ENCODE measurements at places on chromosomes 1 and 21.

DNA sequence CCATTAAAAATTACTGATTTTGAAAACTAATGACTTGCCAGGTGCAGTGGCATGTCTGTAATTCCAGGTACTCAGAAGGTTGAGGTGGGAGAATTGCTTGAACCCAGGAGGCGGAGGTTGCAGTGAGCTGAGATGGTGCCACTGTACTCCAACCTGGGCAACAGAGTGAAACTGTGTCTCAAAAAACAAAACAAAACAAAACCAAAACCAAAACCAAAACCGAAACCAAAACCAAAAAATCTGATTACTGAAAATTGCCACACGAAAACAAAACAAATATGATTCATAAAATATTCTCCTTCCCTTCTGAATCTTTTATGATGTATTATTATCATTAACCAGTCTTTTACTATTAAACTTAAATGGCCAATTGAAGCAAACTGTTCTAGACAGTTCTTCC lies 74.1 kb downstream of the SERINC2 start:
- no peak for DNase-seq

DNA sequence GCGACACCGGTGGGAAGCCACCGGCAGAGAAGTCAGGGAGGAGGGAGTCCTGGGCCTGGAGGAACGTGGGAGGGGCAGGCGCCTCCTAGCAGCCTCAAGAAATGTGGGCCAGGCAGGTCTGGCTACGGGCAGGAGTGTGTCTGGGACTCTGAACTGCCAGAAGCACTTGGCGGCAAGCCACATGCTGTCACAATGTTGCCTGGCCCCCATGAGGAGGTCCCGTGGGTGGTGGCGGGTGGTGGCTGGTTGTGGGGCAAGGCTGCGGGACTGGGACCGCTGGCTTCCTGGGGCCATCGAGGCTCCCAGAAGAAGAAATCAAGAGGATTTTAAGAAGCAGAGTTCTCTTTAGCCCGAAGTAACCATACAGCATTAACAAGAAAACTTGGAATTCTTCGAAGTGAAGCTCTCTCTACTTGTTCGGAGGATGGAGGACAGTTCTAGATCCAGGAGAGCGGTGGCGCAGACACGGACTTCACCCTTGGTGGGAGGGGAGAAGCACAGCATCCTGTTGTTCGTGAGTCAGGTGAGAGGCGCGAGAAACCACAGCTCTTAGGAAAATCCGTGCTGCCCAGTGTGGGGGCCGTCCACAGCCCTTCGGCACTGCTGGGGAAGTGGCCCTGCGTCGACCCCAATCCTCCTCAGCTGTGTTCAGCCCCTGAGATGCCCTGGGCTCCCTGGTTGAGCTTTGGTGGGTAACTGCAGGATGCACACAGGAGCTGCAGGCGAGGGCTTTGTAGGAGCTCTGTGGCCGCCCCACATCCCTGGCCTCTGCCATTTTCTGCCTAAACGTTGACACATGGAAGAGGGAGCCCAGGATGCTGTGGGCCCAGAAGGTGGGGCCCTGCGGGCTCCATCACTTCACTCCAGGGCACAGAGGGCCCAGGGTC lies 12.4 kb downstream of the SKI start:
- DNase-seq, result peak; percentile 71

- no peak for DNase-seq
Measured at GRCh38 chr1:226735576-226735975, 3.5 kb downstream of the ITPKB start.

GRCh38 chr1:216448011-216448510 lies 24.8 kb upstream of the USH2A start:
- no peak for DNase-seq

- no peak for DNase-seq
Measured at GRCh38 chr1:58702261-58703141, 2.6 kb upstream of the MYSM1 start.

DNA sequence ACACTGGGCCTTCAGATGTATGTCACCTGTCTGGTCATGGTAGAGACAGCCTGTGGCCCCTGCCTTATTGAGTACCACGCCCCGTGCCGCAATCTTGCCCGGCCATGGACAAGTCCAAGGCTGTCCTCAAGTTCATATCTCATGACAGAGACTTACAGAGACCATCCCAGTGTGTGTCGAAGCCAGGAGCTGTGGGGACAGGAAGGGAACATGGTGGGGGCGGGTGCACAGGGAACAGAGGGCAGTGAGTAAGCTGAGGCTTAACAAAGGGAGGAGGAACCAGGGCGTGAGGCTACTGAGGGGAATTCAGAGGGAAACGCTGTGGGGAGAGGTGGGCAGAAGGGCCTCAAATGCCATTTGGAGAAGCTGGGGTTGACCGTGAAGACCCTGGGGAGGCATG lies 75.8 kb downstream of the ALPL start:
- DNase-seq, result no peak

- DNase-seq, result peak; percentile 52
Measured at GRCh38 chr1:204565617-204566582, 49.7 kb downstream of the MDM4 start.

DNA sequence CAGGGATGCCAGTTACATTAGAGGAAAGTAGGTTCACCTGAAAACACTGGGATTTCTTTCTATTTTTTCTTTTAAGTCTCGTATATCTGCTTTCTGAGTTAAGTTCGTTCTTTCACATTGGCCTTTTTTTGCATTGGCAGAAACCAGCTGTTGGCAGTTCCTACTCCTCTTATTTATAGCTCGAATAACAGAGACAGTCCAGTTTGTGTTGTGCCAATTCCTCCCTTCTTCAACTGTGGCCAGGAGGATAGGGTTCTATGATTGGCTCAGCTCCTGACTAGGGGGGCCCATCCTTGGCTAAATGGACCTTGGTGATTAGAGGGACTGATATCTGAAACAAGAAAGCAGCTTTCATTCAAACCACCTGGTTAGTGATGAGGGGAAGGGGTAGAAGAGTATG lies 115.8 kb downstream of the RPS6KC1 start:
- DNase-seq, result no peak

- DNase-seq, result no peak
Measured at GRCh38 chr1:68183895-68184294, 48.4 kb downstream of the WLS start.

DNA sequence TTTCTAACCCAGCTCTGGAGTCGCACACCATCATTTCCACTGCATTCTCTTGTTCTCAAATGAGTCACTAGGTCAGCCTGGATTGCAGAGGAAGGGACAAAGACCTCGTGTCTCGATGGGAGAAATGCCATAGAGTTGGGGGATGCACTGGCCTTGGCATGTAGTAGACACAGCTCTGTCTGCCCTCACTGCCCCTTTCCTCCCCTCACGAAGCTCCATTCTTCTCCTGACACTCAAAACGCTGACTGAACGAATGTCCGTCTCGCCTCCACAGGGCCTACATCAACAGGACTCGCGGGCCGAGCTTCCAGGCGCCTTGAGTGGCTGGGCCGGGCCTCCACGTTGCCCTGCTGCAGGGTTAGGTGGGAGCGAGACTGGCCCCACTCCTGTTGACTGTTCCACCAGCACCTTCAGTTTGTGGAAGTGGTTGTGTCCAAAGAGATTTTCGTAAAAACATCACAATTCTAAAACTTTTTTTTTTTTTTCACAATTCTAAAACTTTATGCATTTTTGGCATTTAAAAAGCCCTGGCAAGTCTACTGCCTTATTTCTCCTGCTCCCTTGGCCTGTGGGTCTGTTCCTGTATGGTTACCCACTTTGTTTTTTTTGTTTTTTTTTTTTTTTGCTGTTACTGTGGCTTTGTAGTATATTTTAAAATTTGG lies 18.8 kb downstream of the PKNOX1 start:
- no peak for DNase-seq

- no peak for DNase-seq
Measured at GRCh38 chr1:85374160-85374559, 90.8 kb downstream of the DDAH1 start.

DNA sequence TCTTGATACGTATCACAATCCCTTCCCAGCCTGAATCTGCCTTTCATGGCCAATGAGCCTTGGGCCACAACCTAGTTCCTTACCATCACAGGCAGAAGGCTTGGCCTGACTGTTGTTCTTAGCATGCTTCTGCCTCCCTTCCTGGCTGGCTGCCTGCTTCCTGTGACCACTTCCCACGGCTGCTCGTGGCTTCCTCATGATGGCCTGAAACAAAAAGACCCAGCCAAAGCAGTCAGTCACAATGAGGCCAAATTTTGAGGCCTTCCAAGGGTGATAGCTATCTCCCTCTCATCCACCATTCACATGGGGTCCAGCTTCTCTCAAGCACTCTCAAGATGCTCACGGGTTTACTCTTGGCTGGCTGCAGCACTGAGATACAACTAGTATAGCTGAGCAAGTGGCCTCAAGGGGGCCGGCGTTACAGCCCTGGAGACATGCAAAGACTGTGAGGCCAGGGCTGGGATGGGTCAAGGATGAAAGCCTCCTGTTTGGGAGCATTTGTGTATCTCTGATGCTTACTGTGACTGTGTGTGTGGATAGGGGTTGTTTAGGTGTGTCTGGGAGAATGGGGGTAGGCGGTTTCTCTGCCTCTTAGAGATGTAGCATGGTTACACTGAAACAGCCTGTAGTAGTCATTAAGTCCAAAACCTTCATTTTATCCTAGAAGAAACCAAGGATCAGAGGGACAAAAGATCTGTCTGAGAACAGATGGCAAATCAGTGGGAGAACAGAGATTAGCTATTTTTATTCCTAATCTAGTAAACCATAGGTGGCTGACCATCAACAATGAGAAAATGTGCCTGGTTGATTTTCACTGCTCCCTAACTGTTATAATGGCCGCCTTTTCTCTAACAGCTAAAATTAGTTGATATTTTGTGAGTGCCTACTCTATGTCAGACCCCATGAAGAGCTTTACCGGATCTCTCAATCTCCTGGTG lies 5.4 kb upstream of the TOE1 start:
- peak; percentile 49 for DNase-seq

GRCh38 chr1:37347104-37347649 lies 127.2 kb upstream of the ZC3H12A start:
- DNase-seq, result no peak

GRCh38 chr1:217261636-217262035 lies 369.3 kb downstream of the GPATCH2 start:
- no peak for DNase-seq

GRCh38 chr1:61740751-61741700 lies 1.3 kb upstream of the PATJ start:
- no peak for DNase-seq

DNA sequence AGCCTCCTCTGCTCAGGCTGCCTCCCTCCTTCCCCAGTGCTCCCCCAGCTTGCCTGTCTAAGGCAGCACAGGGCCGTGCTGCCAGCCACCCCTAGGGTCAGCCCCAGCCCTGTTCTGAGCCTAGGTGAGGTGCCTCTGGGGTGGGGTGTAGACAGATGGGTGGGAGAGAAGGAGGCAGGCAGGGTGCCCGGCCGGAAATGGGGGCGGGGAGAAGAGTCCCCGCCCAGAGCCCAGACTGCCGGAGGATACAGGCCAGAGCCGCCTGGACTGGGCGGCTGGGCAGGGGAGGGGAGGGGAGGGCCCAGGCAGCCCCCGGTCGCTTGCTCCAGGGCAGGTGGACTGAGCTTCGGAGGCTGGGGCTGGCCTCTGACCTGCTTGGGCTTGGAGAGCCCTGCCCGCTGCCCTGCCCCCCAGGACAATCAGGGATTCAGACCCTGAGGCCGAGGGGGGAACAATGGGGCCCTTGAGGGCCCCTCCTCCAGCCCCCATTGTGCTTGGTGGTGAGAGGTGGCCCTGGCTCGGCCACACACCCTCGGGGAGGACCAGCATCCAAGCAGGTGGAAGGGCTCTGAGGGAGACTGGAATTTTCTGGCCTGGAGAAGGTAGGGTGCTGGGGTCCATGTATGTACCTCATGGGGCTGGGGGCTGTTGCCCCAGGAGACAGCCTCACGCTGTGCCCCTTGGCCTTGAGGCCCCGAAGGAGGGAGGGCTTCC lies at the start of gene GJC2:
GJC2 (plus strand) TSS at position 525 of the 714 bp plus-strand sequence. CDS start 7,829 bp downstream, outside the sequence.
- no peak for DNase-seq

- peak; percentile 16 for DNase-seq
Measured at GRCh38 chr21:43352568-43353281, 74.2 kb downstream of the SIK1 start.

- DNase-seq, result no peak
Measured at GRCh38 chr1:186188736-186189135, 186.3 kb downstream of the TPR start.

DNA sequence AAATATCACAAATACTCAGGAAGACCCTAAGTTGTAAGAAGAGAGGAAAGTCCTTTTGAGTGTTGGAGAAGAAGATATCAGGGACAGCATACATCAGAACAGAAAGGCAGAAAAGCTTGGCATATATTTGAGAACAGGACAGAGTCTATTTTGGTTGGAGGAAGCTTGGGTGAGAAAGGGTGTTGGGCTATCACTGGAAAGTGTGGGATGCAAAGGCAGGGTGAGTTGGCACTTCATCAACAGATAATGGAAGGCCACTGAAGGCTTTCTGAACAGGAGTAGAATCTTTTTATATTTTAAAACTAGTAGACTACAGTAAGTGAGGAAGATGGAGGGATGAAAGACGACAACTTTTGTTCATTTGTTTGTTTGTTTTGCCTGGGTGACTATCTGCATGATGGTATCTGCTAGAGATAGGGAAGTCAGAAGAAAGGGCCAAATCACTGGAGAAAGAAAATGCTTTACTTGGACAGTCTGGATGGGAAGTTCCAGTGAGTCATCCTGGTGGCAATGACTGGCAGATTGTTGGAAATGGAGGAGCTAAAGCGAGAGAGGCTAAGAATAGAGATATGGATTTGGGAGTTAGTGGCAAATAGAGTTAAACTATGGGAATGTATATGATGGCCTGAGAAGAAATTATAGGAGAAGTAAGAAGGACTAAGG lies 33.7 kb upstream of the KCNA2 start:
- DNase-seq, result no peak

GRCh38 chr1:236457775-236458174 lies 63.7 kb downstream of the EDARADD start:
- no peak for DNase-seq

GRCh38 chr21:22516230-22516629 lies 1518.0 kb downstream of the NCAM2 start:
- DNase-seq, result peak; percentile 98

- no peak for DNase-seq
Measured at GRCh38 chr1:66576645-66577044, 42.7 kb downstream of the SGIP1 start.

DNA sequence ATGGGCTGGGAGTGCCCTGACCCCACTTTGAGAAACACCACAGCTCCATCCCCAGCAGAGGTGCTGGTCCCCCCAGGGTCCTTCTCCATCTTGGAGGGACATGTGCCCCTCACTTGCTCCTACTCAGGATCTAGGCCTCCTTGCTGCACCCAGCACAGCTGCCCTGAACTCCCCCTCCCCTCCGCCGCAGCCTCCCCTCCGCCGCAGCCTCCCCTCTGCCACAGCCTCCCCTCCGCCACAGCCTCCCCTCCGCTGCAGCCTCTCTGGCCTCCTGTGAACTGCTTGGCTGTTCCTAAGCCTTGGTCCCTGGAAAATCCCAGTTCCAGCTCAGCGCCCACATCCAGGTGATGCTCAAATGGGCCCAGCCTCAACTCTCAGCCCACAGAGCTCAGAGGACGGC lies 15.9 kb upstream of the TSPEAR start:
- no peak for DNase-seq

GRCh38 chr1:157369808-157370521 lies 182.3 kb downstream of the FCRL5 start:
- DNase-seq, result peak; percentile 55

- DNase-seq, result no peak
Measured at GRCh38 chr1:78153092-78153736, 107.4 kb downstream of the GIPC2 start.

Data from MV-4-11 (cell line).